ENCODE measurements at places on chromosomes 12 and 14. TPM values are rescaled to one million over a fixed set of nuclear protein-coding genes. Genes with fewer than 3 reads are reported as not detected.

Gene RECQL
- total RNA-seq: 63.1 TPM

Gene IKBIP
- 70.6 TPM for total RNA-seq

Gene IL22
- not detected for total RNA-seq

Gene MYH7
- not detected for total RNA-seq

Gene RCOR1
- 34.3 TPM for total RNA-seq

Gene JDP2
- 40.9 TPM for total RNA-seq

Gene SLC2A3
- total RNA-seq: 4.5 TPM

Gene SAMD15
- total RNA-seq: 2.2 TPM

Gene LHX5
- total RNA-seq: not detected

Gene GRIP1
- 2.0 TPM for total RNA-seq

Gene SLC7A8
- 0.73 TPM for total RNA-seq

Gene OTOGL
- total RNA-seq: not detected

Gene SIRT4
- 1.6 TPM for total RNA-seq

Gene SLC25A47
- total RNA-seq: not detected

Gene PRH2
- not detected for total RNA-seq

Gene CATSPERB
- total RNA-seq: not detected

Gene OVCH1
- total RNA-seq: not detected

Gene TTC9
- 3.0 TPM for total RNA-seq

Gene COX8C
- total RNA-seq: not detected

Gene NFATC4
- total RNA-seq: 0.26 TPM

Gene RASAL1
- total RNA-seq: 0.17 TPM

Gene AVPR1A
- total RNA-seq: 0.14 TPM

Gene LIN7A
- 0.61 TPM for total RNA-seq

Gene DAO
- total RNA-seq: not detected

Gene CD163L1
- 0.20 TPM for total RNA-seq

Gene GPR68
- 0.21 TPM for total RNA-seq

All from A549 treated with ZK216348 at 1 μM for 4 hours (cell line).